GM04504 (cell line): ENCODE measurements at places on chromosomes 3 and 15.
A peak's percentile ranks its signal among the peaks of the same experiment; 100 is the strongest.

DNA sequence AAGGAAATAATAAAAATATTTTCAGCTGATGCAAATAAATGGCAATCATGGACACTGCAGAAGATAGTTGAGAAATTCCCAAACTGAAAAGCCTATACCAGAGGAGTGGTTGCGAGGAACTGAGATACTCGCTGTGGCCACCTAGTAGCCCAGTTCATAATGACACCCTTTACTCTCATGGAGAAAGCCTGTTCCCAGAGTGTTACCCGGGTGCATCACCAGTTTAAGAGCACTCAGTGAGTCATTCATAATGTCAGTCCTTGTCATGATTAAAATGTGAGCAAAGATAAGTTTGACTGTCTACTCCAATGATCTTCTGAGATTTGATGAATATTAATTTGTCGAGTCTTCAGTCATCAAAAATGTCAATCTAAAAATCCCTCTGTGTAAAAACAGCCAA lies 138.4 kb upstream of the LRRC3B start:
- no peak for DNase-seq

GRCh38 chr3:98890965-98891910 lies 10.3 kb downstream of the DCBLD2 start:
- DNase-seq, result no peak

- no peak for DNase-seq
Measured at GRCh38 chr3:196938576-196938975, 3.8 kb downstream of the NCBP2 start.

DNA sequence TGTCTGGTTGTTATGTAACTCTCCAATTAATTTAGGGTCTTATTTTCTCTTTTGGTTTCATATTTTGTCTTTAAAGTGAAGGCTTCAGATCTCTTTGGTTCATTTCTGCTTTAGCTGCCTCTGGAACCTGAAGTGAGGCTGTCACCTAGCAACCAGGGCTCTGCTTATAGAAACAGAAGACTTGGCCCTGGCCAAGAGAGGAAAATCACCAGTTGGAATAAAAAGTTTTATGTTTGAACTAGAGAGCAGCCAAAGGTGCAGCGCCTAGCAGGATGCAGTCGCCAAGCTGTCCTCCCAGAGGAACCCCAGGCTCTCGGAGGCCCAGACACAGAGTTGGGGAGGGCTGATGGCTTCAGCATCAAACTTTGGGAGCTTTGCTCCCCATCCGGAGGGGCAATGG lies 41.1 kb downstream of the LYZL4 start:
- DNase-seq, result no peak

- peak; percentile 3 for DNase-seq
Measured at GRCh38 chr3:1007866-1008265, 85.0 kb upstream of the CNTN6 start.

DNA sequence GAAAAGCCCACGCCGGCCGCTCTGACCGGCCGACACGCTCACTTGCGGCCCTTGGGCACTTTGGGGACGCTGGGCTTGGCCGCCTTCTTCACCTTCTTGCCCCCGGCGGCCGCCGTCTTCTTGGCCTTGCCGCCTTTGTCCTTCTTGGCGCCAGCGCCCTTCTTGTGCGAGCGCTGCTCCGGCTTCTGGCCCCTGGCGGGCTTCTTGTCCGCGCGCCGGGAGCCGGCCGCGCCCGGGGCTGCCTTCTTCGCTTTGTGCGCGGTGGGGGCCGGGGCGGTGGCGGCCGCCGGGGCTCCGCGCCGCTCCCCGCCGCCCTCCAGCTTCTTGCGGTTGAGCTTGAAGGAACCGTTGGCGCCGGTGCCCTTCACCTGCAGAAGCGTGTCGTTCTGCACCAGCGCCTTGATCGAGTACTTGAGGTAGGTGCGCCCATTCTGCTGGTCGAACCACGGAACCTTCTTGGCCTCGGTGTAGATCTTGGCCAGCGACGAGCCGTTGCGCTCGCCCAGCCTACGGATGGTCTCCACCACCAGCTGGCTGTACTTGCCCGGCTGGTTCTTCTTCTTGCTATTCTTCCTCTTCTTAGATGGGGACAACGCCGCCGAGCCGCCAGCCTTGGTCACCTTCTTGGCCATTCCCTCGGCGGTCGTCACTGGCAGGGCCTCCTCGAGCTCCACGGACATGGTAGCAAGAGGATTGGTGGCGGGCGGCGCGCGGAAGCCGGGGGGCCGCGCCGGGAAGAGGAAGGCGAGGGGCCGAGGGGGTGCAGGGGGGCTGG lies 36.7 kb downstream of the HMCES start:
- DNase-seq, result no peak

DNA sequence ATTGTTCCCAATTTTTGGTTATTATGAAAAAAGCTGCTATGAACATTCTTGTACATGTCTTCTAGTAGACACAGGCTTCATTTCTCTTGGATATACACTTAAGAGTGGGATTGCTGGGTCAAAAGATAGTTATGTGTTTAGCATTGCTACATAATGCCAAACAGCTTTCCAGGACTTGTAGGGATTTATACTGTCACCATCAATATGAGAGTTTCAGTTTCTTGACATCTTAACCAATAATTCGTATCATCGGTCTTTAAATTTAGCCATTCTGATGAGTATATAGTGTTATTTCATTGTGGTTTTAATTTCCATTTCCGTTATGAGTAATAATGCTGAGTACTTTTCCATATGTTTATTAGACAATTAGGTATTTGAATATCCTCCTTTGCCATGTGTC lies 190.3 kb upstream of the PFN2 start:
- DNase-seq, result no peak

DNA sequence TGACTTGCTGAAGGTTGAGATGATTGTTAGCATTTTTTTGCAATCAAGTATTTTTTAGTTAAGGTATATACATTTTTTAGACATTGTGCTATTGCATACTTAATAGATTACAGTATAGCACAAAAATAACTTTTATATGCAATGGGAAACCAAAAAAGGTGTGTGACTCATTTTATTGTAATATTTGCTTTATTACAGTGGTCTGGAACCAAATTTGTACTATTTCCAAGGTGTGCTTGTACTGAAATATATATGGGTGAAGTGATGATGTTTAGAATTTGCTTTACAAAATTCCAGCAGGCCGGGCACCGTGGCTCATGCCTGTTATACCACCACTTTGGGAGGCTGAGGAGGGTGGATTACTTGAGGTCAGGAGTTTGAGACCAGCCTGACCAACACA lies 29.1 kb upstream of the TBC1D23 start:
- DNase-seq, result no peak

DNA sequence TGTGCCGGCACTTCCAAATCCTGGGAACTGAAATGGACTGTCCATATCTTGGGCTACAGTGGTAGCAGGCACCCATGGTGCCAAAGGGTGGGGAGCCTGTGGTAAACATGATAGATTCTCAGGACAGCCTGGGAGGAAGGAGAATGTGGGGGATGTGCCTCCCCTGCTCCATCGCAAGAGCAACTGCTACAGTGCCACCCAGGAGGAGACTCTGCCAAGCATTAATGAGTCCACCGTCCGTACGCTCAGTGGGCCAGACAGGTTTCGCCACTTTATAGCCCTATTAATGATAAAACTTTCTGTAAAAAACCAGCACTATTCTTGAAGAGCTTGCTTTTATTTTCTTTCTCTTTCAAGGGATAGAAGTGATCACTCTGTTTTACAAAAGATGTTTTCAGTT lies 75.2 kb downstream of the FMN1 start:
- no peak for DNase-seq

- DNase-seq, result no peak
Measured at GRCh38 chr15:58762731-58763130, 8.4 kb upstream of the MINDY2 start.

GRCh38 chr3:66396888-66397287 lies 103.9 kb downstream of the LRIG1 start:
- no peak for DNase-seq

DNA sequence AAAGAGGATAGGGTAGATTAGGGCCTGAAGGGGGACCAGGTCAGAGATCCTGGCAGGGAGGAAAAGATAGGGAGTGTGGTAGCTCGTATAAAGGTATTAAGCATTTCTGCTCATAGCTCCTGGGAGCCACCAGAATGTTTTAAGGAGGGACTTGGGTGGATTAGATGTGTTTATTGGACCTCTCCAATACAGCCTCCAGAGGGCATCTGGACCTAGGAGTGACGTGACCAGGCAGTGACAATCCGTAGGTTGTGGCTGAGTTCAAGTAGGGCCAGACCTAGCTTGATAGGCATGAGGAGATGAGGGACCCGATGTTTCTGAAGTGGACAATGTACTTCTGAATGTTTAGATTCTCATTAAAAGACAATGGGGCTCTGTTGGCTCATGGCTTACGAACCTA lies 435.2 kb downstream of the MCTP2 start:
- DNase-seq, result no peak

- no peak for DNase-seq
Measured at GRCh38 chr15:60477916-60478565, 901 bp downstream of the ICE2 start.

DNA sequence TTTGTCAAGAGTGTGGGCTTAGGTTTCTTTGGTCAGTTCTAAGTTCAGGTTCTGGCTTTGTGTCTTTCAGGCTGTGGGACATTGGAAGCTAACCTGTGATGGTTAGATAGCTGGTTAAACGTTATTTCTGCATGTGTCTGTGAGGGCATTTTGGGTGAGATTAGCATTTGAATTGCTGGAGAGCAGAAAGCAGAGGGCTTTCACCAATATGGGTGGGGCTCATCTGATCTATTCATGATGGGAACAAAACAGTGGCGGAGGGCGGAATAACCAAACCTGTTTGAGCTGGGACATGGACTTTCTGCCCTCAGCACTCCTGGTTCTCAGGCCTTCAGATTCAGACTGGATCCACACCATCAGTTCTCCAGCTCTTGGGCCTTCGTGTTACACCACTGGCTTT lies 195.4 kb downstream of the KLF13 start:
- DNase-seq, result no peak

- DNase-seq, result peak; percentile 49
Measured at GRCh38 chr15:100999369-100999768, 80.2 kb downstream of the LRRK1 start.
